ENCODE measurements at places on chromosomes 2 and 18.

GRCh38 chr2:184875212-184875611 lies 276.9 kb downstream of the ZNF804A start:
- DNase-seq, result no peak

DNA sequence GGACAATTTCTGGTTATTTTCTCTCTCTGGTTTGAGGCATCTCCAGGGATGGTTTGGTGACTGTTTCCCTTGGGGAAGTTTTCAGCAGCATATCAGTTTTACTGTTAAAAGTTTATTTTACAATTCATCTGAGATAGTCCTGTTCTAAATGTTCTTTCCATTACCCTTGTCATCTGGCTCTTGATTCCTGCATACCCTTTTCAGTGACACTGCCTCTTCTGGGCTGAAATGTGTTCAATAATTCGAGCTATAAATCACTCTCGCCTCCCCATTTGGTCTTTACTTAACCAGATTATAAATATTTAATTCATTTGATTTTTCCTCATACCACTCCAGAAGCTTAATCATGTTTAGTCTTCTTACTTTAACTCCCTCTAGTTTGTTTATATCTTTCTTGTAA lies 9.5 kb downstream of the DCC start:
- no peak for DNase-seq

DNA sequence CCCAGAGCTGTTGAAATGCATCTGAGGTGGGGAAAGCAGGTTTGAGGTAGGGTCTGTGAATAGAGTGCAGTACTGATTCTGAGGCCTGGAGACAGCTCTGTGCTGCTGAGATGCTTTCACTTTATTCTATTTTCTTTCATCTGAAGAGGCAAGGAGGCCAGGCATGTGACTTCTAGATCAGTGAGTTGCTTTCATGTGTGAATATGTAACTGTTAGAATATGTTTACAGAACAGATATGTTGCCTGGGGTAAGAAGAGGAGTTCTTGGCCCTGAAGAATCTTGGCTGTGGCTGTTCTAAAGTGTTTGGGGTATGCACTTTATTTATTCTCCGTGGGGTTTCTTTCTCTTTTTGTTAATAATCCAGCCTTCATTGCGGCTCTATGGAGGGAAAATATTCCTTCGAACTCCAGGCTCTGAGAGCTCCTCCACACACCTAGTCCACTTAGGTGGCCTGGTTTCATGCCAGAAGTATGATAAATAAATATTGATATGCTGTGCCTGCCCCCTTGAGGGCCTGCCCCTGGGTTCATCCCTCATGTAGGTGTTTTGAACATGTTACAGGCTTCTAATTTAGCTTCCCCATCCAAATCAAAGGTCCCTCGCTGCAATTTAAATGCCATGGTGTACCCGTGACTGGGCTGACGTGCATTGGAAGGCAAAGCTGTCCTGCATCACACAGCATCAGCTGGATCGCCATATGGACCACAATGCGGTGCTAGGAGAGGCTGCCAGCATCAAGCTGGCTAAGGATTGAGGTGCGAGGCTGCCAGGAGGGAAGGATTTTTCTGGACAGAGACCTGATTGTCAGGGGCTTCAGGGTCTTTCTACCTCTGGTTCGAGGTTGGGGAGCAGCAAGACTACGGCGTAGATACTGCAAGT lies 102.9 kb downstream of the PRKCE start:
- DNase-seq, result peak; percentile 86

DNA sequence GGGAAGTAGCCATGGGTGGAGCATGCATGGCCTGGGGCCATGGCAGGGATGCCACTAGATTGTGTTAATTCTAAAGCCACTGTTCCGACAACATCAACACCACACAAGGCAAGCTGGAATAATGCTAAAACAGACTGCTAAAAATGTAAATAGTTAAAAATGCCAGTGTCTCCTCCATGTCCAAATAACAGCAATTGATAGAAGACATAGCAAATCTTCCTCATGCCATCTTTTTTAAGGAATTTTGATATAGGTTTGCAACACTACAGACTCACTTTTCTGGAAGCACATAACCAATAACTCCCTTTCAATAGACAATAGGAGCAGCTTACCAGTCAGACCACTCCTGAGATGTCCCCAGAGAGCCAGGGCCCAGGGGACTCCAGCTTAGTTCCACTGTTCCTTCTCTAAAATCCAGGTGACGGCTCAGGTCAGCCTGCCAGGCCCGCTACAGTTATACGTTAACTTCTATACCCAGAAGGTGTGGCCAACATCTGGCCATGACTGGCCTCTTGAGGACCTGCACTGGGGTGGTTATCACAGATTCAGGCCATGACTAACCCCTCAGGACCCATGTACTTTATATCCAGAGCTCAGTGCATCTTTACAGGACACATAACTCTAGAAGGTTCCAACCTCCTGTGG lies 20.3 kb downstream of the TUBB6 start:
- no peak for DNase-seq

DNA sequence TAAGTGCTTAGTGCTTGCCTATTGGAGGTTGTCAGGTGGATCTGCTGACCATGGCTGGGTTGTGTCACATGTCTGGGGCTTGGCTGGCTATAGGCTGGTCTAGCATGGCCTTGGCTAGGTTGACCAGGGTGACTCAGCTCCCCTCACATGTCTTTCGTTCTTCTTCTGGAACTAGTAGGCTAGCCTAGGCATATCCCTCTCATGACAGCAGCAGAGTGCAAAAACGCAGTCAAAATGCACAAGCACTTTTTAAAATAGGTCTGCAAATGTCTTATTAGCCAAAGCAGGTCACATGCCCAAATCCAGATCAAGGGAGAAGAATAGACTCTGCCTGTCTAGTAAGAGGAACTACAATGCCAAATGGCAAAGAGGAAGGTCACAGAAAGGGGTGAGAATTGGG lies 179.7 kb upstream of the ACVR2A start:
- no peak for DNase-seq

DNA sequence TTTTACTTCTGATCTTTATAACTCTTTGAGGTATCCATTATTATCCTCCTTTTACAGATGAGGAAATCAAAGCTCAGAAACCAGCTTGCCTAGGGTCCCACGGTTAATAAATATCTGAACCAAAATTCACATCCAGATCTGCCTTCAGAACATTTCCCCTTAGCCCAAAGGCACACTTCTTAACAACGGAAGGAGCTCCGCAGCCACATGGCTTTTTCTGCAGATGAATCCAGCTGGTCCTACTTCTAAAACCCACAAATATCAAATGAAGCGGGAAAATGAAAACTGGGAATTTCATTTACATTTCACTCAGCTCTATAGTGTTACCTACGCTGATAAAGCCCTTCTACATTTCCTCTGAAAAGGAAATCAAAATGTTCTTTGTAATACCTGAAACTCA lies 357.0 kb upstream of the ID2 start:
- DNase-seq, result no peak

DNA sequence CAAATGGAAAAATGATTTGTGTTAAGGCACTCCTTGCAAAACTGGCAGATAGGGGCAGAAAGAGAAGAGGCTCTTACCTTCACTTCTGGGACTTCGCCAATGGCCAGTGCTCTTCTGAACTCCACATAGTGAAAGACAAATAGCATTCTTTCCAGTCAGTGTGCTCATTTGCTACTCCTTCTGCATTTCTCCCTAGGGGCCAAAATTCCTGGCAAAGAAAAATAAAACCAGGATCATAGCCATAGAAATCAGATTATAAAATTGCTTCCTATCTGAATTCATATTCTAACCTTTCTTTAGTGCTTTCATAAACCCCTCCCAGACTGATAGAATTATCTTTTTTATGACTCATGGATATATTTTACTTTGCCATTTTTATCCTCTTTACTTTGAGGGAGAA lies 56.9 kb upstream of the PELI1 start:
- DNase-seq, result no peak

- DNase-seq, result no peak
These were observed 57.9 kb downstream of the FAM171B start for GRCh38 chr2:186751790-186752189.

GRCh38 chr2:58032764-58033080 lies 13.9 kb upstream of the VRK2 start:
- no peak for DNase-seq

DNA sequence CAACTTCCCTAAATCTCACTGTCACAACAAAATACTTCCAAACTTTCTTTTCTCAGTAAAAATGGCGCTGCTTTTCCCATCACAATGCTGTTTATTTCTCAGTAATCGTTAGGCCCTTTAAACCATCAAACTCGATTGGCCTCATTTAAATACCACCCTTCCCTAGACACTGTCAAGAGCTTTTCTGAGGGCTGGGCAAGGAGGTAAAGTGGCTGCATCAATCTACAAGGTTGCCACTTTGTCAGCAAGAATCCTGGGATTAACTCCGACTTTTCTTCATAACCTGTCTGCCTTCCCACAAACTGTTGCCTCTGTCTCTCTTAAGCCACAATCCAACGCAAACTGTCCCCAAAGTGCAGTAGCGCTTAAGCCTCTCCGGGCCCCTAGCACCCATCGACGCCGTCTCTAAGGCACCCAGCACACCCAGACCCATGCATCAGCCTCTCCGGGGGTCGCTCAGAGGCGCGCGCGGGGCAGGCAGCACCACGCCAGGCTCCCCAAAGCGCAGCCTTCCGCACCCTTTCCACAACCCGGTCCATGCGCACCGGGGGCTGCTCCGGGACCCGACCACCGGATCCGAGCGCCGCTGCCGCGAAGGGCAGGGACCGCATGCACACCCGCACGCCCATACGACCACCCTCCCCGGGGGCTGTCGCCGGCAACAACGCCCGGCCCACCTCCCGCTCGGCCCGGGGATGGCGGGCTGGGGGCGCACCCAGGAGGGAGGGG lies 683 bp downstream of the MBOAT2 start:
- peak; percentile 18 for DNase-seq

- DNase-seq, result no peak
These were observed 61.2 kb downstream of the FEZ2 start for GRCh38 chr2:36536776-36537175.

- no peak for DNase-seq
These were observed 39.8 kb downstream of the TTN start for GRCh38 chr2:178767094-178768060.

GRCh38 chr2:110130757-110131156 lies 15.1 kb upstream of the MALL start:
- DNase-seq, result no peak

- DNase-seq, result no peak
These were observed 13.5 kb downstream of the ESPNL start for GRCh38 chr2:238113611-238114010.

- no peak for DNase-seq
These were observed 65.6 kb downstream of the SCG2 start for GRCh38 chr2:223536546-223536945.

GRCh38 chr2:234329202-234329960 lies 167.5 kb downstream of the ARL4C start:
- no peak for DNase-seq

DNA sequence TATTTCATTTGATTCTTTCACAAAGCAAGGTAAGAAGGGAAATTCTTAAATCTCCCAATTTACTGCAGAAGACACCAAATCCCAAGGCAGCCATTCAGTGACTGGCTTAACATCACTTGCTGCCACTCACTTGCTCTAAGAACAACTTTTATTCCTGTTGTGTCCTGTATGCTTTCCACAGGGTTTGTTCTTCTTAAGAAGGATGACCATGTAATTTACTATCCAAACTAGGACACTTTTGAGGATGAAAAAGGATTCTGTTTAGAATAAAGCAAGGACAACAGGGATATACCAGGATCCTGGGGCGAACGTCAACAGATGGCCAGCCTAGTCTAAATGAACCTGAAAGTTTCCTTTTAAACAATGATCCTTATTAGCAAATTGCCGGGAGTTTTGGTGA lies 34.8 kb downstream of the RIT2 start:
- no peak for DNase-seq

DNA sequence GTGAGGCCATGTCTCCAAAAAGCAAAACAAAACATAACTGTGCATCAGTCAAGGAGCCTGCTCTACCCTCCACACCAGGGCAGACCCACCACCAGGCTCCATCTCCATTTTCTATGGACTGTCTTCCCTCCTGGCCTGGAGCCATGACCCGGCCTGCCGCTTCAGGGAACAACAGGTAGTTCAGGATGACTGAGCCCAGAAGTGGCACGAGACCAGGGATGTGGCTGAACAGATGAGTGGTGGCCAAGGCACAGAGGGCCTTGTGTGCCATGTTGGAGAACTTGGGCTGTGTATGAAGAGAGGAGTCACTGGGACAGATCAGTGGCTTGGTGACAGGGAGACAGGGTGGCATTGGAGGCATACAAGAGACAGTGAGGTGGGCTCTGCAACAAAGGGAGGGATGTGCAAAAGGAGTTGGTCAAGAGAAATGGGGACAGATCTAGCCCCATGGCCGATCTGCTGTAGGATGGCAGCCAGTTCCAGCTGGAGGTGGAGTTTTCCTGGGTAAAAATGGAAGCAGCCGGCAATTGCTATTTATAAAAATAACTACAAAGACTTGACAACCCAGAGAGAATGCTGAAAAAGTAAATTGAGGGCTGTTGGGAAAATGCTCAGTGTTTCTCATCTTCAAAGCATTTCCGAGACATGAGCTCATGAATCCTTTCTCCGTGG lies 35.0 kb downstream of the TMEM177 start:
- no peak for DNase-seq

- DNase-seq, result no peak
These were observed 2.8 kb downstream of the COL6A3 start for GRCh38 chr2:237411092-237411601.
